ENCODE measurements at places on chromosomes 2 and 18.

GRCh38 chr18:46623541-46623940, 33.5 kb downstream of the LOXHD1 start:
- DNase-seq: no peak

DNA sequence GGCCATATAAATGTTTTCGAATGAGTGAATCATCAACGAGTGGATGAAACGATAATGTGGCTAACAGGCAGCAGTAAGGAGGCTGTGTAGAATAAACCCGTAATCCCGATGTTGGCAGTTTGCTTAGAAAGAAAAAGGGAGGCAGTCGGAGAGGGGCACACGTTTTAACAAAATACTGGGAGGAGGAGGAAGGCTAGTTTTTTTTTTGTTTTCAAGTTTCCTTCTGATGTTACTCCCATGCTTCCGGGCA, 476 bp upstream of the MSH2 start:
- no peak for DNase-seq

GRCh38 chr2:20913491-20913890, 90.6 kb upstream of the LDAH start:
- no peak for DNase-seq

GRCh38 chr2:118967124-118967880, 25.3 kb downstream of the MARCO start:
- no peak for DNase-seq

DNA sequence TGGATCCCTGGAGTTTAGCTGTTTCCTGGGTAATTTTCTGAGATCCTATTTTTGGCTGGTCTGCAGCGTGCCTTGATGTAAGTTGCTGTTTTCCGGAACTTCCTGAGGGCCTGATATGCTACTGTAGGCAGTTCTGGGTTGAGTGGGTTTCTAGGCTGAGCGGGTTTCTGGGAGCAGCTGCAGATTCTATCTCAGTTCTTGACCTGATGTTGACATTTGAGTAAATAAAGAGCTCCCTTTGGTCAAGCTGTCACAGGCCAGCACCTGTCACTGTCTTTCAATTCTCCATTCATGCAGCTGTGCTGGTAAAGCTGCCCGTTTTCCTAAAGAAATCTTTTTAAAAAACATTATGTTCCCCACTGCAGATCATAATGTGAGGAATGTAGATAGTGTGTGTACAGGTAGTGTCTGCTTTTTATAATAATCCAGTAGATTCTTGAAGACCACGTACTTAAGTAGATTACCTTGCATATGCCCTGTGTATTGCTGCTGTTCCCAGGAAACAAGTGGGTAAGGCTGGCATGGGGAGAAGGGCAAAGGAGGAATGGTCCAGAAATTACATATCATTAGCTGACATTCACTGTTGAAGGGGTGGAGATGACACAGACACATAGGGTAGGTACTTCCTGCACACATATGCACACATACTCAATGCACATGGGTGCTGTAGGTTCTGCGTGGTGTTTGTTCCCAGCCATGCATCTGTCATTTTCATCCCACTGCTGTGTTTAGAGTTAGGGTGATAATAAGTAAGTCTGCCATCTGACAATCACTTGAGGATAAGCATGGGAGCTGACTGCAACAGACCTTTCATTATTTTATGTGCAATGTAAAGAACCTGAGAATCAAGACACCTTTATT, 25.9 kb downstream of the CD28 start:
- DNase-seq: no peak

DNA sequence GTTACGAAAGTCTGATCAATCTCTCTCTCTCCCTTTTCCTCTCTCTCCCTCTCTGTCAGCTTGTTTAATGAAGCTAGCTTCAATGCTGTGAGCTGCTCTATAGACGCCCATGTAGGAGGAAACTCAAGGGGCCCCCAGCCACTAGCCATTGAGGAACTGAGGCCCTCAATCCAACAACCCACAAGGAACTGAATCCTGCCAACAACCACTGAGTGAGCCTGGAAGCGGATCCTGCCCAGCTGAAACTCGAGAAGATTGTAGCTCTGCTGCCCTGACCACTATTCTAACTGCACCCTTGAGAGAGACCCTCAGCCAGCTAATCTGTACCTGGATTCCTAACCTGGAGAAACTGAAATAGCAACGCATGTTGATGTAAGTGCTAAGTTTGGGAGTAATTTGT, 129.2 kb downstream of the BCL11A start:
- no peak for DNase-seq

GRCh38 chr2:134372611-134373131, 118.8 kb downstream of the MGAT5 start:
- DNase-seq: no peak

GRCh38 chr2:41764131-41764530, 283.7 kb upstream of the PKDCC start:
- DNase-seq: no peak

- no peak for DNase-seq
These were observed 122.0 kb upstream of the COPS8 start for GRCh38 chr2:236963631-236964182.

GRCh38 chr18:47050468-47050867, 15.0 kb upstream of the ELOA2 start:
- DNase-seq: no peak

- DNase-seq: no peak
These were observed 67.5 kb upstream of the FN1 start for GRCh38 chr2:215503381-215503780.

DNA sequence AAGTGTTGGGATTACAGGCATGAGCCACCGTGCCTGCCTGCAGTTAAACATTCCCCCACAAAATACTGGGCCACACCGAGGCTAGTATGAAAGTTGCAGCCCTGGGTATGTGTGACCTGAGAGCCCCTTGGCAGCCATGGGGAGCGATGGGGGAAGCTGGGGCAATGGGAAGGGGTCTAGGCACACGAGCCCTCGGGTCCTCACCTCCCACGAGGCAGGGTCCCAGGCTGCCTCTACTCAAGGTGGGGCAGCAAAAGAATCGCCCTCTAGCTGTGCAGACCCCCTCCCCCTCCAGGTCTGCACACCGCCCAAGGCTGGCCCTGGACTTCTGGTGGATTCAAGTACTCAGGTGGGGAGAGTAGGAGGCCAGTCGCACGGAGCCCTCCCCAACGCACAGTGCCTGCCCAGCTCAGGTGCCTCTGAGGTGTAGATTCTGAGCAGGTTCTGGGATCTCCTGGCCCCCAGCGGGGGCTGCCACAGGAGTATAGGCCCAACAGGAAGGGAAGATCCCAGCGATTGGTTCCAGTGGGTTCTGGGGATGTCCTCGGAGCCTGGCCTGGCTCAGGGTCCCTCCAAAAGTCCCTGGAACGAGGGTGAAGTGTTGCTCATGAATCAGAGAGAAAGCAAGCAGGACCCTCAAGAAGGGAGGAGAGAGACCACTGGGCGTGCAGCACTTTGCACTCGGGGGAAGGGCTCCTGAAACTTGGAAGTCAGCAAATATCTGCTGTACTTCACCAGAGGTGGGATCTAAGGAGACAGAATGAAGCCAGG, 2.6 kb downstream of the GPR35 start:
- no peak for DNase-seq

- DNase-seq: no peak
These were observed 628 bp downstream of the PPP1R7 start for GRCh38 chr2:241150660-241151530.
